NCI-H1436 (cell line): ENCODE measurements at places on chromosomes 5 and 9.

- peak; percentile 67 for DNase-seq
Observed at GRCh38 chr5:79495311-79495710, 18.6 kb downstream of the HOMER1 start.

DNA sequence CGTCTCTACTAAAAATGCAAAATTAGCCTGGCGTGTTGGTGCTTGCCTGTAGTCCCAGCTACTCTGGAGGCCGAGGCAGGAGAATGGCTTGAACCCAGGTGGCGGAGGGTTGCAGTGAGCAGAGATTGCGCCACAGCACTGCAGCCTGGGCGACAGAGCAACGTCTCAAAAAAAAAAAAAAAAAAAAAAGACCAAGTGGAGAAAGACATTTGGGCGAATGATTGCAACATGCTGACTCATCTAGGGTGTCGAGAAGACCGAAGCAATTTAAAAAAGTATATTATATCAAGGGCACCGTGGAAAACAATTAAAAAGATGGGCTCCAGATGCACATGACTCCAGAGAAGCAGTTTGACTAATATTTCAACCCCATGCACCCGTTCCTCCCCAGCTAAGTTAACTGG lies 9.2 kb downstream of the KLF4 start:
- DNase-seq: no peak

DNA sequence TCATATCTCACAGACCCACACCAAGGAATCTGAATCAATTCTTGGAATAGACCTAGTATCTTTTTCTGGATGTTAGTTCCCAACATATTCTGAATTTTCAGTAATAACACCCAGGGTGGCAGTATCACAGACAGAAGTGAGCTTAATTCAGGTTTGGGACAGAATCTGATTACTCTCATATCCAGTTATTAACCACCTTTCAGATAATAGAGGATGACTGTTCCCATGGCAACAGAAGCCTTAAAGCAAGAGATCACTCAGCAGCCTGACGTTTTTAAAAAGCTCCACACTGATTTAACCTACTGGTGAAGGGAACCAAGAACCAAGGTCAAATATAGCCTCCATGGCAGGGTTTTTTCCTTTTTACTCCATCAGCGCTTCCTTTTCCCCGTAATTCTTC lies 68.4 kb downstream of the ACTBL2 start:
- DNase-seq: no peak

DNA sequence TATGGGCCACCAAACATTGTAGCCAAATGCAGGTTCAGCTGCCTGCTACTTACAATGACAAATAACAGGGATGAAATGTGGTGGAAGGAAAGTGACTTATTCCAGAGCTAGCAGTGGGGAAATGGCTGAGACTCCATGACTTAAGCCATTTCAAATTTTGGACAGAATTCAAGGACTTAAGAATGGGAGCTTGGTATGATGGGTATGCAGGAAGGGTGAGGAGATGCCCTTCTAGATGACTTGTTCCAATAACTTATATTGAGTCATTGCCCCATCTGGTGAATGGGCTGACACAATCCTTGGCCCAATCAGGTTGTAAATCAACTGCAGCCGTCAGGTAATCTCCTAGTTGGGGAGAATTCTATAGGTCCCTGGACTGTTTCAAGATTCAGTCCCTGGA lies 230.7 kb upstream of the SGCD start:
- DNase-seq: no peak

GRCh38 chr9:89822996-89823395 lies 218.2 kb downstream of the GADD45G start:
- DNase-seq: no peak

GRCh38 chr5:117207088-117207668 lies 632.6 kb upstream of the SEMA6A start:
- no peak for DNase-seq

DNA sequence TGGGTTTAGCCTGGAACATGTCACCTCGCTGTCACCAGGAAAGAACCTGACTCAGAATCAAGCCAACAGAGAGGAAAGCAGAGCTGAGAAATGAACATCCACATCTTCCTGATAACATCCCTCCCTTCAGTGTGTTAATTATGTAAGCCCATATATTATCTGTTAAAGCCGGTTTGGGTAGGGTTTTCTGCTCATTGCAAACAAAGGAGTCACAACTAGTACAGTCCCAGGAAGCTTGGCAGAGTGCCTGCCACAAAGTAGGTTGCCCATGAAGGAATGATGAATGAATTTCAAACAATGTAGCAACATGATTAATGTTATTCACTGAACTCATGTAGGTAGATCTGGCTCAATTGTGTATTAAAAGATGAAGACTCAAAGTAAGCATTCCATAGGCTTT lies 10.4 kb upstream of the PPARGC1B start:
- no peak for DNase-seq

- DNase-seq: no peak
Observed at GRCh38 chr9:92974761-92975755, 27.7 kb downstream of the FGD3 start.

- no peak for DNase-seq
Observed at GRCh38 chr9:17793713-17794622, 215.1 kb downstream of the SH3GL2 start.

- no peak for DNase-seq
Observed at GRCh38 chr9:95349091-95350038, 31.9 kb upstream of the FANCC start.

DNA sequence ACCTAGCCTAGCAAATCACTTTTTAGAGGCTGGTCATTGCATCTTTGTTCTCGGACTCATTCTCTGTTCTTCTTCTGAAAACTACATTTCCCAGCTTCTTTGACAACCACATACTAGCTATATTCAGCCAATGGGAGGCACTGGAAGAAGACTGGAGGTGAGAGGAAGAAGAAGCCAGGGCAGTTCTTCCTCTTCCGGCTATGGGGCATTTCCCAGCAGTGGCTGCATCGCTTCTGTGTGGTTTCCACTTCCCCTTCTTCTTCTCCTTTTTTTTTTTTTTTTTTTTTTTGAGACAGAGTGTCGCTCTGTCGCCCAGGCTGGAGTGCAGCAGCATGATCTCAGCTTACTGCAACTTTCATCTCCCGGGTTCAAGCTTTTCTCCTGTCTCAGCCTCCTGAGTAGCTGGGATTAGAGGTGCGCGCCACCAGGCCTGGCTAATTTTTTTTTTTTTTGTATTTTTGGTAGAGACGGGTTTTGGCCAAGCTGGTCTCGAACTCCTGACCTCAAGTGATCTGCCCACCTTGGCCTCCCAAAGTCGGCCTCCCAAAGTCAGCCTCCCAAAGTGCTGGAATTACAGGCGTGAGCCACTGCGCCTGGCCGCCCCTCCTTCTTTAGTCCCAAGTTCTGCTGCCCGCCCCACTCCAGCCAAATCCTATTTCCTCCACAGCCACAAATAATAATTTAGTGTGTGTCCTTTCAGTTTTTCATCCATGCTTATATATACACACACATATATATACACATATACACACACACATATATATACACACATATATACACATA lies 6.9 kb upstream of the UBAP1 start:
- DNase-seq: no peak

GRCh38 chr5:53996008-53996407 lies 314.4 kb downstream of the ARL15 start:
- DNase-seq: no peak

- DNase-seq: no peak
Observed at GRCh38 chr5:59037453-59037852, 454.6 kb downstream of the RAB3C start.

GRCh38 chr5:149358868-149359495 lies 1.1 kb downstream of the PCYOX1L start:
- no peak for DNase-seq

GRCh38 chr5:126178521-126178920 lies 244.7 kb upstream of the GRAMD2B start:
- no peak for DNase-seq

- no peak for DNase-seq
Observed at GRCh38 chr9:127923046-127923445, 6.2 kb upstream of the ST6GALNAC4 start.
